Hematopoietic multipotent progenitor cell treated with erythropoietin and hydrocortisone succinate and interleukin-3 and kit ligand, for 6 days (in vitro differentiated cells): ENCODE measurements at places on chromosomes 2 and 18.

GRCh38 chr2:127790694-127791529 lies 20.1 kb downstream of the WDR33 start:
- no peak for DNase-seq

GRCh38 chr2:103959174-103960128 lies 894.5 kb upstream of the POU3F3 start:
- DNase-seq: peak; percentile 50

DNA sequence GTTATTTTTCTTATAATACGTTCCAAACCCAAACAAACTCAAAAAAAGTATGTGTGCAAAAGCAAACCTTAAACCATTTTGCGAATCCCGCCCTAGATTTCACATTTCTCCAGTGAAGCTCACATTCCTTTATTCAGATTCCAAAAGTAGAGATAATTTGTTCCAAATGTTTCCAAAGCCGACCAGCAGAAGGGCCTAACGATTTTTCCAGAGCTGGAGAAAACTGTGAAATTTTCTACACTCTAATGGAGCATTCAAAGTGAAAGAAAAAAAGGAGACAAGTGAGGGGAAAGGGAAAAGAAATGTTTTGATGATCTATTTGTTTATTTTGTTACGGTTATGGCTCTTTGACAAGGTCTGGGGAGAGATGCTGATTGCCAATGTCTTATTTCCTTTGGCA lies 286.5 kb upstream of the SLC14A2 start:
- no peak for DNase-seq

DNA sequence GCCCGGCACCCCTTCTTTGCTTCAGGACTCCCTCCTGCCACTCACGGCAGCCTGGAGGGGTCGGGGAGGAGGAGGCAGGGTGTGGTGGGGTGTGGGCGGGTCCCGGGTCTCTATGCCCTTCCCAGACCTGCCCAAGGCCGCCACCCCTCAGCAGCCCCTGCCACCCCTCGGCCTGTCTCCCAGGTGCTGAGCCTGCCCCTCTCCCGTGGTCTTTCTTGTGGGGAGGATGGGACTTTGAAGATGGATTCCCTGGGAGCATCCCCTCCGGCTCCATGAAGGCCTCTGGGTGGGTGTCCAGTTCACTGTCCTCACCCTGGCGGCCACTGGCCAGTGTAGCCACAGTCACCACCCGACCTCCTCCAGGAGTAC lies 23.2 kb downstream of the KCNIP3 start:
- no peak for DNase-seq

- no peak for DNase-seq
Measured at GRCh38 chr2:30217644-30218337, 13.5 kb upstream of the LBH start.

GRCh38 chr2:1972948-1973347 lies 228.6 kb upstream of the PXDN start:
- no peak for DNase-seq
